Natural killer cell treated with Interleukin-12 subunit alpha and Interleukin-12 subunit beta and Interleukin-15 and Interleukin-18, amount 100 ng/mL, for 72 hours (primary cell): ENCODE measurements at places on chromosomes 16 and 17.

DNA sequence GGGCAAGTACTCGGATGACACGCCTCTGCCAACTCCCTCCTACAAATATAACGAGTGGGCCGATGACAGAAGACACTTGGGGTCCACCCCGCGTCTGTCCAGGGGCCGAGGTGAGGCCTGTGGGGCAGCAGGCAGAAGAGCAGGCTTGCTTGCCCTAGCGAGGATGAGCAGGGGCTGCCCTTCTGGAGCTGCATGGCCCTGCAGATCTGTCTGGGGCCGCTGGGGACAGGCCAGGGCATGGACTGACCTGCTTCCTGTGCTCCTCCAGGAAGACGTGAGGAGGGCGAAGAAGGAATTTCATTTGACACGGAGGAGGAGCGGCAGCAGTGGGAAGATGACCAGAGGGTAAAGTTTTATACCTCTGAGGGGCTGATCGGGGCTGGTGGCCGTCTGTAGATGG lies 5.3 kb downstream of the DHX38 start:
- DNase-seq = no peak

DNA sequence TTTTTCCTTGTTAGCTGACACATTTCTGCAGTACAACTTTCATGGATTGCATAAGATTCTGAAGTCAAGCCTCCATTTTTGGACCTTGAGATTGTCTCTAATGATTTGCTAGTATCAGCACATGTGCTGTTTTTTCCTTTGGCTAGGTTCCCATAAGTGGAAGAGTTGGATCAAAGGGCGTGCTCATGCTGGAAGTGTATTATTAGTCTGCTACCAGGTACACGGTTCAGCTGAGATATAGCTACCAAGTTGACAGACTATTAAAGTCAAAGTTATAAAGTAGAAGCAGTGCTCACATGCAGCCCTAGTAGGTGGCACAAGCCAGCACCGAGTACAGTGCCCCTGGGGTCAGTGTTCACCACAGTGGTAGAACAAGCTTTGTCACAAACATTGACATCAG lies 3.2 kb downstream of the FAHD1 start:
- no peak for DNase-seq

DNA sequence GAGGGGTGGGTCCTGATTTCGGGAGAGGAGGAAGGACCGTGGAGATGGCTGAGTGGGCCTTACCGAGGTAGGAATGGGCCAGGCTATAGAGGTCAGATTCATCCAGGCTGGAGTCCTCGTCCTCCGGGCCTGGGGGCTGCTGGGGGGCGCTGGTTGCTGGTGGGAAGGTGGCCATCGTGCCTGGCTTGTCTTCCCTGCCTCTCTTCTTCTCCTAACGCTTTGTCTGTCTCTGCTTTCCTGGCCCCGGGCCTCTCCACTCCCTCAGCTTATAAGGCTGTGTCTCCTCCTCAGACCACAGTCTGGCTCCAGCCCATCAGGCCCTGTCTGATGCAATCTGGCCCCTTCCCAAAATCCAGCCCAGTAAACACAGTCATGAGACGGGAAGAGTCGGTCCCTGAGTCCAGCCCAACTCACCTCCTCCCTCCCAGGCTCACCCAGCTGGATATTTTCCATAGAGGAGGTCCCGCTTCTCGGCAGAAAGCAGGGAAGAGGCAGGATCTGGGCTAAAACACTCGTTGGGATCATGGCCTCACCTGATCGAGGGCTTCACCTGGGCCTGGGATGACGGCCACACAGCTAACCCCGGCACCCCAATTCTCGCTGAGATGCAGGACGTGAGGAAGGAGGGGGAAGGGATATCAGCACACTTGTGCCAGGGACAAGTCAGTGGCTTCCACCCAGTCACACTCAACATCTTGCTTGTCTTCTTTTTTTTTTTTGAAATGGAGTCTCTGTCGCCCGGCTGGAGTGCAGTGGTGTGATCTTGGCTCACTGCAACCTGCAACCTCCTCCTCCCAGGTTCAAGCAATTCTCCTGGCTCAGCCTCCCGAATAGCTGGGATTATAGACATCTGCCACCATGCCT lies at the start of gene NUPR1:
TSS of gene NUPR1 (minus strand) at position 242 of the 864 bp plus-strand sequence. CDS start at position 175, 67 bp downstream.
- DNase-seq = no peak

- DNase-seq = no peak
Observed at GRCh38 chr17:31425282-31426040, 34.0 kb downstream of the RAB11FIP4 start.

GRCh38 chr16:78894886-78895285 lies 705.7 kb downstream of the MAF start:
- DNase-seq = no peak

- no peak for DNase-seq
Observed at GRCh38 chr16:81695321-81696165, 83.5 kb upstream of the PLCG2 start.

GRCh38 chr17:64323774-64324173 lies 60.7 kb upstream of the TEX2 start:
- DNase-seq = no peak

DNA sequence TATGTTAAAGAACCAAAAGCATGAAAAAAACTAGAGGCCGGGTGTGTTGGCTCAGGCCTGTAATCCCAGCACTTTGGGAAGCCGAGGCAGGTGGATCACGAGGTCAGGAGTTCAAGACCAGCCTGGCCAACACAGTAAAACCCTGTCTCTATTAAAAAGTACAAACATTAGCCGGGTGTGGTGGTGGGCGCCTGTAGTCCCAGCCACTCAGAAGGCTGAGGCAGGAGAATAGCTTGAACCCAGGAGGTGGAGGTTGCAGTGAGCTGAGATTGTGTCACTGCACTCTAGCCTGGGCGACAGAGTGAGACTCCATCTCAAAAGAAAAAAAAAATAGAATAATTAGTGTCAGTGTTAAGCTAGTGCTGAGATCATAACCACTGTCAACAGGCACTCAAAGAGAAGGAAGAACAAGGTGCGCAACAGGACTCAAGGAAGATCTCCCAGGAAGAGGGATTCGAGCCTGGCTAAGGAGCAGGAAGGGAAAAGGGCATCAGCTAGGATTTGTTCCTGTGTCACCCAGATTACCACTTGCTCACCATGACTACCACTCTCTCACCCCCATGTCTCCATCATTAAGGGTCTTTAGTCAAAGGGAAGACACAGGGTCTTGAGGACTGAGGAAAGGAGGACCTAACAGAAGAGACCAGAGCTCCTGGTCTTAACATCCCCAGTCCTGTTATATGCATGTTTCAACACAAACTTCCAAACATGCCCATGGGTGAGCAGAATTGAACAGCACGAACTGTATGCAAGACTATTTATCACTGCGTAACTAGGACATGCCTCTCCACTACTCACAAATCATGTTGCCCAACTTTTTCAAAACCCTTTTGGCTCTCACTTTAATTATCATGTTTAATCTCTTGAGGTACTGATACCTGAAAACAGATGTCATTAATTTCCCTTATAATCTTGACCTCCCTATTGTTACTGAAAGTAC lies 88.3 kb upstream of the PLEKHM1 start:
- no peak for DNase-seq

- DNase-seq = no peak
Observed at GRCh38 chr17:60301649-60302048, 90.3 kb downstream of the USP32 start.

DNA sequence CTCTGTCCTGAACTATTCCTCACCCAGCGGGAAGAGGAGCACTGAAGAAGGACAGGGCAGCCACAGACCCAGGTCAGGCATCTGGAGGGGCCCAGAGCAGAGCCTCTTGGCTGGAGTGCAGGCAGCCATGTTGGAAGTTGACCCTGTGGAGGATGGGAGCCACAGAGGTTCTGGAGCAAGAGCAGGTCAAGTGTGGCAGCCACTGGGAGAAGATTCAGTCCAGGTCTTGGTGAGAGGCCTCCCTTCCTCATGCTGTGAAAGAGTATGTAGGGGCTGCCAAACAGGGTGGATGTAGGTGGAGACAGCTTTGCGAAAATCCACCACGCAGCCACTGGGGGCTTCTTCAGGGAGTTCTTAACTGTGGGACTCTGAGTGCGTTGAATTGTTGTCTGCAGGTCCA lies 590 bp upstream of the CD79B start:
- no peak for DNase-seq

DNA sequence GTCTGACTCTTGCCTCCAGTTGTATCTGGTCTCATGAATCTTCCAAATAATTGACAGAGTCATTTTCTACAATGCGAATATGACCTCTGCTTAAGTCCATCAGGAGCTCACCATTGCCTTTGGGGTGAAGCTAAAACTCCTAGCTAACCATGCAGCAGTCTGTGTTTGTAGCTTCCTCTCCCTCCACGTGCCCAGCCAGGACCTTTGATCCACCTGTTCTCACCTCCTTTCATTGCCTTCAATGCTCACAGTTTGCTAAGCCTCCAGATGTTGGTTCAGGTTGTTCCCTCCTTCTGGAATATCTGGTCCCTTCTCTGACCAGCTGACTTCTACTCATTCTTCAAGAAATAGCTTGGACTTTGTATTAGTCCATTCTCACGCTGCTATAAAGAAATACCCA lies 23.0 kb downstream of the BMERB1 start:
- DNase-seq = no peak

DNA sequence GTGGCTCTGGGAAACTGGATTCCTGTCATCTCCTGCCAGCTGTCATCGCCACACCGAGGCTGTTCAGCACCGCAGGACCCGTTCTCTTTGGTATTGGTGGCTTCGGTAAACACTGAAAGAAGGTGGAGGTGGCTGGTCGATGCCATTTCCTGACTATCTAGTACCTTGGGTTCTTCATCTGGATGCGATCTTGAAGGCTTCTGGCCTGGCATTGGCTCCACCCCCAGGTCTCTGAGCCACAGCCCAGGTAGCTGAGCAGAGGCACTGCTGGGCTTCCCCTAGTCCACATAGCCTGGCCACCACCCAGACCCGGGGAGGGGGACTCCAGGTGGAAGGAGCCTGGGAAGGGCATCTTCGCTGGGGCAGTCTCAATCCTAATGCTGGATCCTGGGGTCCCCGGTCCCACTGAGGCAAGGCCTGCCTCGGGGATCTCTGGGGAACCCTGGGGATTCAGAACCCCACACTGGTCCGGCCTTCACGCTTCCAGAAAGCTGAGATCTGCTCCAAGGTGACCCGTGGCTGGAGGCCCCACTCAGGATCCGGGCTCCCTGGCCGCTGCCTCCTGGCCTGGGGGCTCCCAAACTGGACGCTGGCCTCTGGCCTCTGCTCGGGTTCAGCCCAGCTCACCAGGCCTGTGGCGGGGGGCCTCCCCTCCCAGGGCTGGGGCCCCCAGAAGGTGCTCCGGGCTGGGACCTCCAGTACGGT lies 1.8 kb downstream of the C16orf54 start:
- peak; percentile 60 for DNase-seq

GRCh38 chr16:11255737-11256660 lies at the start of gene SOCS1:
SOCS1 (minus strand) TSS chr16:11256204; CDS start chr16:11255478, 726 bp downstream.
- peak; percentile 96 for DNase-seq

- DNase-seq = no peak
Observed at GRCh38 chr17:79804856-79805696, 8.2 kb upstream of the CBX8 start.

DNA sequence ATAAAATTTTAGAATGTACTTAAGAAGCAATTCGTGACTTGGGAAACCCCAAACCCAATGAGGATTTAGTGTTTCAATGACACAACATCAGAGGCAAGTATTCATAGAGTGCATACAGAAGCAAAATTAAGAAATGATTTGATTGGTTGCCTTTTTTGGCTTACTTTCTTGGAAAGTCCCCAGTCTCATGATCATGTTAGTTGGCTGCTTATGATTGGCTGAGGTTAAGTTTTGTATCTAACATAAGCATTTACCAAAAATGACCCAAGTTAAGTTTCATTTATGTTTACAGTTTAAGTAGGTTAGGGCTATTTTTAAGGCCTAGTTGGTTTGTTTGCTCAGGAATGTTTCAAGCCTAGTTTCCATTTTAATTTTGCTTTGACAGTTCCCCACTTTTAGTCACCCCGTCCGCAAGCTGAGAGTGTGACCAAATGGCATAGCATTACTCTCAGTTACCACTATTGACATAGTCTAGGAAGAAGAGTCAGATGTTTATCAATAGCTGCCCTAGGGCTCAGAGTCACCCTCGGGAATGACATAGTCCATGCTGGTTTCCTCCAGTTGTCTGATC lies 36.2 kb downstream of the DGKE start:
- no peak for DNase-seq

GRCh38 chr17:75194879-75195278 lies 10.6 kb upstream of the NUP85 start:
- DNase-seq = no peak

- no peak for DNase-seq
Observed at GRCh38 chr16:10965440-10966061, 21.2 kb downstream of the CLEC16A start.

- DNase-seq = no peak
Observed at GRCh38 chr16:48013491-48013901, 142.3 kb downstream of the ABCC12 start.

GRCh38 chr16:58399718-58400633 lies 7.7 kb downstream of the GINS3 start:
- DNase-seq = no peak
